Motor neuron (in vitro differentiated cells): ENCODE measurements at places on chromosomes 4 and X. TPM values are rescaled to one million over a fixed set of nuclear protein-coding genes. Genes with fewer than 3 reads are reported as not detected.

GRCh38 chr4:144461906-144462305 is 184.1 kb upstream of the HHIP start:
- no peak for ATAC-seq

Gene MAP7D2
- 1.8 and 2.8 TPM in 2 replicates for total RNA-seq

Gene CSAG1
- total RNA-seq, result not detected in 2 replicates

DNA sequence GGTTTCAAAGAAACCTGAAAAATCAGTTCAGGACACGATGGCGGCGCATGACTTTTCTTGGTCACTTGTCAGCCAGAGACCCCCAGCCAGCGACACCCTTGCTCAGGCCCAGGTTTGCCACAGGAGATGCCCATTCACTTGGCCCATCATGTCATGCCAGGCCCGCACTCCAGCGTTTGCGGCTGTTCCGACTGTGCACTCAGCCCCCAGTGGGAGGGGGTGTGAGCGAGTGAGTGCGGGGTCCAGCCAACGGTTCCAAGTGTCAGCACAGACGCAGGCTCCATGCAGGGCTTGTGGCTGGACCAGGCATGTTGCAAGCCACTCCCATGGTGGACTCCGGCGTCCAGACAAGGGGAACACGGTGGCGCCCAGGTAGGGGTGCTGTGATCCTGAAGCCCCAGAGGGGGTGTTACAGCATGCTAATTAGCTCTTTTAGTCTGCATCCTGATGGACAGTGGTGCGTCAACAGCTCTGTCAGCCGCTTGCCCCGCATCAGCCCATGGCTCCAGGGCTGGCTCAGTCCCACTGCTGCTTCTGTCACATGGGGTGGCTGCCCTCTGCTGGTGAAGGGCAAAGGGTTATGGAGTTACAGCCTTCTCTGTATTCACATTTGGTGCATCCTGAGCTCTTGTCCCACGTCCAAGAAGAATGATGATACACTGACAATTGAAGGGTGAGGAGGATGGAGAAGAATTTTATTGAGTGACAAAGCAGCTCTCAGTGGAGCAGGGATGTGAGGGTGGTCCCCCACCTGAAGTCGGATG is 3.7 kb upstream of the MAEA start:
- ATAC-seq, result no peak

GRCh38 chrX:94942603-94943002 is 1268.6 kb downstream of the FAM133A start:
- no peak for ATAC-seq

GRCh38 chr4:76571274-76571673 is 136.2 kb downstream of the SHROOM3 start:
- ATAC-seq, result no peak

- ATAC-seq, result no peak
Measured at GRCh38 chr4:3440979-3441500, 728 bp upstream of the HGFAC start.

Gene GABRB1
- total RNA-seq, result 1.9 and 2.3 TPM in 2 replicates

Gene NPY1R
- 1.9 and 2.0 TPM in 2 replicates for total RNA-seq
